ENCODE measurements at places on chromosomes 6 and 20.

DNA sequence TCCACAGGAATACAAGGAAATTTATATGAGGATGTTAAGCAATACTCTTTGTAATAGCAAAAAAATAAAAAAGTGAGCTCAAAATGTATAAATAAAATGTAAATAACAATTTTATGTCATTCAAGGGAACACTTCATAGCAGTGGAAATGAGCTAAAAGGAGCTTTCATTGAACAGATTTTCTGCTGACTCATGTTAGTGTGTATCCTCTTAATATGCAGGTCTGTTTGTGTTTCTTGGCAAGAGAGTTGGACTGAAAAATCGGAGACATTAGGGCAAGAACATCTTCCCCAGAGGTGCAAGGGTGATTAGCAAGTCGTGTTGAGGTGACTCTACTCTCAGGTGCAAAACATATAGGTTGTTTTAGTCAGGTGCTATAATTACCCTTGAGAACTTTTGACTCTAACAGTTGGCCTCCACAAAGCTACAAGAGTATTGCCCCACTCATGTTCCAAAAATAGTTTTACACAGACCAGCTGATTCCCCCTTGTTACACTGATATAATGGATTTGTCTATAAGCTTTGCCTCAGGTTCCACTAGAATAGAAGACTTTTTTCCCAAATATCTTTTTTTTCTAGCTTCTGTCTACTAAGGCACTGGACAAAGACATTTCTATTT is 702.9 kb downstream of the TENT5A start:
- no peak for DNase-seq

DNA sequence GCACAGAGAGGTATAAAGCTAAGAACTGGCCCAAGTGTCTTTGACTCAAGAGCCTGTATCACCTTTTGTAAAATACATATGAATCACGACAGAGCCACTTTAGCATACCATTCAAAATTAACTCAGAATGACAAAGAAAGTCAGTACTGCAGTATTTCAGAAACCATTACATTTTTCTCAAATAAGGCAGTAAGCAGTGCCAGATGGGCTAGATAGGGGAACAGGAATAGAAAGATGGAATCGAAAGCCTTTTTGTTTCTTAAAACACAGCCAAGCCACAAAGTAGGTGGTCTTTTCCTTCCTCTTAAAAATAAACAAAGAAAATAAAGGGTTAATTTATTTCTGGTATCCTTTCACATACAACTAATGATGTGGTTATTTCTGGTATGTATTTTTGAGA is 10.3 kb downstream of the CLDN20 start:
- no peak for DNase-seq

- DNase-seq: no peak
Observed at GRCh38 chr20:6994452-6994851, 227.0 kb downstream of the BMP2 start.

DNA sequence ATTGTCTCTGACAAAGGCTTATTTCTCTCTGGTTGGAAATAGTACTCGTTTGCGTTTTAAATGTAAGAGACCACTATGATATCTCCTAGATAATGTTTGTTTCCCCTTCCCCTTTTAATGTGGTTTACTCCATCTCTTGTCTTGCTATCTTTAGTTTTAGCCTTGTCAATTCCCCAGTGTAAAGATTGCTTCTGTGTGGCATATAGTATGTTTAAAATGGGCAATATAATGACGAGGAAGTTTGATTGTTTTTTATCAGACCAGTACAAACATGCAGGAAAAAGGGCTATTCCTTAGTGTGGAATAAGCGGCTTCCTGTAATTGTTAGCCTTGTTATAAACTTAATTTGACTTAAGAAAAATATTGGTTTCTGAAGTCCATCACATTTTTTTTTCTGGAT is 3.1 kb downstream of the QKI start:
- DNase-seq: no peak

GRCh38 chr6:1960486-1961142 is 284.8 kb downstream of the GMDS start:
- DNase-seq: no peak

DNA sequence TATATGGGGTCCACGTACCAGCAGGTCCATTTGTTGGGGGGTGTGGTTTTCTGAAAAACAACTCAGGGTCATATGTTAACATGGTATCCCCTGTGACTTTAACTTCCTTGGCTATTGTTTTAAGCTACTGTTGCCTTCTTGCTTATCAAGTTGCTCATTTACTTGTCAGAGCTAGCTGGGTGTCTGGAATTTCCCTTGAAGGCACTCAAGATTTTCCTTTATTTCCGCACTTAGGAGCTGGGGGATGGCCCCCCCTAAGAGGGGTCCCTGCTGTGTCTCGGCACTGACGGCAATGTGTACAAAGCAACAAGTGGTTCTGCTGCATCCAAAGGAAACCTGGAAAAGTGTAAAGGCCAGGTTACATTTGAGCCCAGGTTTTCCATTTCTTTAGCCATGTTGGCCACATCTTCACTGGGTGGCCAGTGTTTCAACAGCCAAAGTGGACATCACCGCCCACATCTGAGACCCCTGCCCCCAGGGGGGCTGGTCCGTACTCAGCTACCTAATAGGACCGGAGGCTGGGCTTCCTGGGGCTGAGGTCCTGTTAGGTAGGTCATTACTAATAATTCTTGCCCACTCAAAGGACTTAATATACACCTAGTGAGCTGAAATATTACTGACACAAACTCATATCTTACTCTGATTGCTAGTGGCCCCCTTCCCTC is 24.8 kb upstream of the SYNDIG1 start:
- no peak for DNase-seq

DNA sequence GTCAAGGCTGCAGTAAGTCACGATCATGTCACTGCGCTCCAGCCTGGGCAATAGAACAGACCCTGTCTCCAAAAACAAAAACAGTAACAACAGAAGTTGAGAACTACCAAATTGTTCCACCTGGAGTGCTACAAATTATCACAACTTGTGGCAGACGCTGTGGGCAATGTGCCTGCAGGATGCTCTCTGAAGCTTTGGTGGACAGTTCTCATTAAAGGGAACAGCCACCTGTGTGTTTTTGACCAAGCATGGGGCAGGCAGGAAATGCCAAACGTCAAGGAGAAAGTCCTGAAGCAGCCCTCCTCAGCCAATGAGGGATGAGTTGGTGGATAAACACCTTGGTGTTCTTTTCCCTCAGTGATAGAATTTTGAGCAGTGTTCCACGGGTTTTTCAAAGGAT is 15.8 kb downstream of the COX4I2 start:
- no peak for DNase-seq

DNA sequence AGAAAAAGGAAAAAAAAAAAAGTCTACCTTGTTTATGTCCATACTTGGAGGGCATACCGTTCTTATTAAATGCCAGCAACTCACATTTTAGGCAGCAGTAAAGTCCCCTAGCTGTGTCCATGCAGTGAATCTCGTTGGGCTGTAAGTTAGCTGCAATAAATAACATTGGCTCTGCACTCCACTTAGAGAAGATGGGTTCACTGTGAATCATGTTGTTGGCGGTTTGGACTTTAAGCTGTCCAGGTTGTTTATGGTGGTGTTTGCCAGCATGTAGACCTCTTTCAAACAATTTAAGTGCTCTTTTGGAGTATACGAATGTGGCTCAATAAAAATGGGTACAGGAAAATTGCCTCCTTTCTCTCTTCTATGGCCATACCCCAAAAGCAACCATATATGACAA is 127.4 kb downstream of the ZNF217 start:
- DNase-seq: no peak

DNA sequence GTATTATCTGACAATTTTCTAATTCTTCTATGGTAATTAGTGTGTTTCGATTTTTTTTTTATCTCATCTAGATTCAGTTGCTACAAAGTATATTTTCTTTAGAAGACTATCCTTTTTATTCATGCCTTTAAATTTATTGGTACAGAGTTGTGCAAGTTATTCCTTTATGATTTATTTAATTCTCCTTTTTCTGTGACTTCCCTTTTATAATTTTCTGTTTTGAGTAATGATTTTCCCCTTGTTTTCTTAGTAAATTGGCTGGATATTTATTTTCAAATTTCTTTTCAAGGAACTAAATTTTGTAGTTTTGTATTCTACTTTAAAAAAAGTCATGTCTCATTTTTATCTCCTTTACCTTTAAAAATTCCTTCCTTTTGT is 2.4 kb upstream of the IL22RA2 start:
- DNase-seq: no peak

- no peak for DNase-seq
Observed at GRCh38 chr20:56002908-56003800, 2.2 kb downstream of the CBLN4 start.

DNA sequence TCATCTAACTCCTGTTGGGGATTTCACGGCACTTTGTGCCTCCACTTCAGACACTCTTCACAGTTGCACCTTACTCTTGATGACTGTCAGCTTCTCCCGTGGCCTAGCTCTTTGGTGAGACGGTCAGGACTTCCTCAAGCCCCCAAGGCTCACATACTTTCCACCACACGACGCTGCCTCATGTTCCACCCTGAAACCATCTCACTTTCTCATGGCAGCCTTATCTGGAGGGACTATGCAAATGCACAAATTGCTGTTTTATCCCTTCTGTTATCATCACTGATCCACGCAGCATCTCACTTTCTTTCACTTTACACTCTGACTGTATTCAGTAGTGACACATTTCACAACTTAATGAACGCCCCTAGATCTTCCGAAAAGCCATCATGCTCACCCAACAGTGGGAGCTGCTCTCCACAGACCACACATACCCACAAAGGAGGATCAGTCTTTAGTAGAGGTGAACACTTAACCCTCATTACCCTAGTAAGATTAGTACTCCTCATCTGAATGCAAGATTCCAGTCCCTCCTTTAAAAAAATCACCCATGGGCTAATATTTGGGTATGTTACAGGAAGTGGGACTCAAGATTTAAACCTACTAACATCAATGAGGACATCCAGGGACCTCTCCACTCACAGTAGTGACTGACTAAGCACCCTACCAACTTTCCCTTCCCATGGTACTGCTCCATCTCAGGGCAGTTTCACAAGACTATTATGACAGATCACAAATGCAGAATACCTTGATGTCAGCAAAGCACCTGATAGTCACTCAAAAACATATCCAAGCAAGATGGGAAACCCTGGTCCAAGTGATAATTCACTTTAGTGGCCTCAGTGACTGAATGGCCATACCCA is 35.4 kb downstream of the FYN start:
- no peak for DNase-seq

DNA sequence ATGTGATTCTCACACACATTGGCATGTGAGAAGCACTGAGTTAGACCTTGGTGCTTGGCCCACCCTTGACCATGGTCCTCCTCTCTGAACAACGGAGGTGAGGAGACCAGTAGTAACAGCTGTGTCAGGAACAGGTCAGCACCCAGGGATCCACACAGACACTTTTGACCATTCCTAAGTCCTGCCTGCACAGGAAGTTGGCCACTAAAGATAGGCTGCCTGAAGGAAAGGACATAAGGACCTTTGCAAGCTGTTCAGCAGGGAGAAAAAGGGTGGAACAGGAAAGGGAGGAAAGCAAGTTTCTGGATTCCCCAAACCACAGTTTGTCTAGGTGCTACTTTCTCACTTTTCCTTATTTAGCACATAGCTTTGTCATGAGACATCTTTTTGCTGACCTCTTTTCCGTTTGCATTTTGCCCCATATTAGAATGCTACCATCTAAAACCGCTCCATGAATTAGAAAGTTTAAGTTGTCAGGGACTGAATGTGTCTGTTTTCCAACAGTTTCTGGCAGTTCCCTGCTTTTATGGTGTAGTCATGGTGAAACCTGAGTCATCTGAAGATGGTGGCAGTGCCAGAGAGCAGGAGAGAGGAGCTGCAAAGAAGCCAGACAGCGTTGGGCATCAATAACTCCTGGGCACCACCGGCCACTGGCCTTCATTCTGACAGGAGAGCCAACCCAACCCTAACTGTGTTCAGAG is 1.1 kb upstream of the CD109 start:
- no peak for DNase-seq

- DNase-seq: no peak
Observed at GRCh38 chr20:1863296-1863695, 31.9 kb upstream of the SIRPA start.

DNA sequence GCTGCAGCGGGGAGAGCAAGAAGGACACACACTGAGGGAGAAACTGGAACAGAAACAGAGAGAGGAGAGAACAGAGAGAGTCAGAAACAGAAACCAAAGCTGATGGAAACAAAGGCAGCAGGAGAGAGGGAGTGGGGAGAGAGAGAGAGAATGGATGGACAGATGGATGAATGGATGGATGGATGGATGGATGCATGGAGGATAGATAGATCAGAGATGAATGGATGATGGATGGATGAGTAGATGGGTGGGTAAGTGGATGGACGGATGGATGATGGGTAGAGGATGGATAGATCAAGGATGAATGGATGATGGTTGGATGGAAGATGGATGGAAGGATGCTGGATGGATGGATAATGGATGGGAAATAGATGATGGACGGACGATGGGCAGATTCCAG is 35.0 kb upstream of the PHACTR3 start:
- no peak for DNase-seq

DNA sequence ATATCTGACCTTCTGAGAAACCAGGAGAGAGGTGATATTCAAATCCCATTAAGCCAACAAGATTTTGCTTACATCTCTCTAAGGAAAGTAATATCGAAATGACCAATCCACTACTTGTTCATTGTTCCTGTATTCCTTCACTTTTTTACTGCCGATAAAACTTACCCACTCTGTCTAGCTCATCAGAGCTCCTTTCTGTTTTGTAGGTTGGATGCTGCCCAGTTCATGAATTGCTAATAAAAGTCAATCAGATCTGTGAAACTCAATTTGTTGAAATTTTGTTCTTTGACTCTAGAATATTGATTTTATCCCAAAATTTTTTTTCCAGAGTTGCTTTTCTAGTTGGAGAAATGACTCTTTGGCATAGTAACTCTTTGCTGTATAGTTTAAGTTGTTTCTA is 148.9 kb upstream of the INSM1 start:
- no peak for DNase-seq

GRCh38 chr6:113306552-113307145 is 550.5 kb upstream of the MARCKS start:
- no peak for DNase-seq

DNA sequence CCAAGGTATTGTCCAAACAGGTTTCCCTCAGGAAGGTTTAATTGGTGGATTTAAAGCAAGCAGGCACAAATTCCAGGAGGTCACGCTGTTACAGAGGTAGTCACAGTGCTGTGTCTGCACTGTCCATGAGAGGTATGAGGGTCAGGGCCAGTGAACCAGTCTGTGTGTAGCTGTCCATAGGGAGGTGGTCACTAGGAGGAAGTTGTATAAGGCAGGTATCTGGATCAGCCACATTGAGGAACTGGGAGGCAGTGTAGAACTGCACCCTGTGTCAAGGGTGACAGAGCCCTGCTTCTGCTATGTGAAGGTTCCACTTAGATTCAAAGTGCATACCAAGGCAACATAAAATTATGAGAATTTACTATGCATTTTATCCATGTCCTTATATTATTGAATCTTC is 73.3 kb downstream of the MAP3K4 start:
- DNase-seq: no peak

DNA sequence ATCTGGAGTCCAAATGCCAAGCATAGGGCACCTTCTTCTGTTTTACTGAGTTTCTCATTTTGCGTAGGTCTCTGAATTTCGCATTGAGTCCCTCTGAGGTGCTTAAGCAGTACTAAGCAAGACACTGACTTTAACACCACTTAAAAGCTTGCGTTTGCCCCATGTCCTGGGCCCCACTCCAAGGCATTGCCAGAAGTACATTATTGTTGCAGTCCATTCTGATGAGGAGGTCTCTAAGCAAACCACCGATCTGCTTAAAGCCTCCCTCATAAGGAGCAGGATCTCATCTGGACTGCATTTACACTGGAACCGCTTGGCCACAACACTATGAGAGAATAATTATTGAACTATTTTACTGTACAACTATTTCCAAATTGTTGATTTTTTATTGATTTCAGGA is 16.3 kb downstream of the BMP2 start:
- DNase-seq: no peak

Data from left renal cortex interstitium (tissue), 4 donors.